ENCODE measurements at places on chromosomes 2 and 18. TPM values are rescaled to one million over a fixed set of nuclear protein-coding genes. Genes with fewer than 3 reads are reported as not detected.

The CHRNG gene
- not detected for total RNA-seq

The TACR1 gene
- total RNA-seq = not detected

- H3K27ac ChIP-seq = no peak overlapping the region
- peaks cover 12% of the 10 kb centered on the region for H3K4me1 ChIP-seq
- H3K27me3 ChIP-seq = peaks cover 8% of the 10 kb centered on the region
- H3K36me3 ChIP-seq = no peaks in the 10 kb centered on the region
- no peak overlapping the region for H3K4me3 ChIP-seq
Observed at GRCh38 chr2:105142239-105142638, 99.3 kb upstream of the GPR45 start.

DNA sequence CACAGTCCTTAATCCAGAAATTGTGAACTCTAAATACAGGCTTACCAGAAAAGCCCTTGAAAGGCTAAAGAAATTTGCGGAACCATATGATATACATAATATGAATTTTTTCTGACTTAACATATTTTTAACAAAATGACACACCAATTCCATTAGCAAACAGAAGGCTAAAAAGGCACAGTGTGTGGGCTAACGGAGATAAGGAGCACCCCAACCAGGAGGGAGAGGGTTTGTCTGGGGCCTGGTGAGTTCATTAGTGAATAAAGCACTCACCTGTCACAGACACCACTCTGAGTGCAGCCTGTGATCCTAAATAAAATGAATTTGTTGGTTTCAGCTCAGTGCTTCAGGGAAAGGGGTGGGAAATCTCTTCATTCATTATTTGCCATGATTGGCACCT is 2.7 kb upstream of the FECH start:
- peaks cover 14% of the 10 kb centered on the region for H3K4me1 ChIP-seq
- H3K36me3 ChIP-seq = no peaks in the 10 kb centered on the region
- H3K27me3 ChIP-seq = no peaks in the 10 kb centered on the region
- H3K4me3 ChIP-seq = no peak overlapping the region

- no peak overlapping the region for H3K27ac ChIP-seq
- no peaks in the 10 kb centered on the region for H3K36me3 ChIP-seq
- H3K4me1 ChIP-seq = no peaks in the 10 kb centered on the region
- H3K4me3 ChIP-seq = no peak overlapping the region
- no peaks in the 10 kb centered on the region for H3K27me3 ChIP-seq
- no peak for DNase-seq
Observed at GRCh38 chr2:45267062-45267792, 258.0 kb upstream of the SIX2 start.

- DNase-seq = no peak
- H3K27ac ChIP-seq = no peak overlapping the region
- H3K27me3 ChIP-seq = no peaks in the 10 kb centered on the region
- H3K4me3 ChIP-seq = no peak overlapping the region
Observed at GRCh38 chr18:65439188-65439587, 311.6 kb upstream of the CDH7 start.

The ST8SIA3 gene
- not detected for total RNA-seq

- H3K27me3 ChIP-seq = no peaks in the 10 kb centered on the region
- no peak overlapping the region for H3K27ac ChIP-seq
- H3K4me1 ChIP-seq = no peaks in the 10 kb centered on the region
- no peak for DNase-seq
- no peak overlapping the region for H3K4me3 ChIP-seq
Observed at GRCh38 chr18:69996951-69997798, 49.5 kb upstream of the CD226 start.

- H3K27ac ChIP-seq = no peak overlapping the region
- no peak overlapping the region for H3K4me3 ChIP-seq
- H3K36me3 ChIP-seq = no peaks in the 10 kb centered on the region
- peaks cover 3% of the 10 kb centered on the region for H3K4me1 ChIP-seq
- no peaks in the 10 kb centered on the region for H3K27me3 ChIP-seq
Observed at GRCh38 chr18:75124991-75125381, 84.0 kb downstream of the PTGR3 start.

The KCNS3 gene
- total RNA-seq = not detected

DNA sequence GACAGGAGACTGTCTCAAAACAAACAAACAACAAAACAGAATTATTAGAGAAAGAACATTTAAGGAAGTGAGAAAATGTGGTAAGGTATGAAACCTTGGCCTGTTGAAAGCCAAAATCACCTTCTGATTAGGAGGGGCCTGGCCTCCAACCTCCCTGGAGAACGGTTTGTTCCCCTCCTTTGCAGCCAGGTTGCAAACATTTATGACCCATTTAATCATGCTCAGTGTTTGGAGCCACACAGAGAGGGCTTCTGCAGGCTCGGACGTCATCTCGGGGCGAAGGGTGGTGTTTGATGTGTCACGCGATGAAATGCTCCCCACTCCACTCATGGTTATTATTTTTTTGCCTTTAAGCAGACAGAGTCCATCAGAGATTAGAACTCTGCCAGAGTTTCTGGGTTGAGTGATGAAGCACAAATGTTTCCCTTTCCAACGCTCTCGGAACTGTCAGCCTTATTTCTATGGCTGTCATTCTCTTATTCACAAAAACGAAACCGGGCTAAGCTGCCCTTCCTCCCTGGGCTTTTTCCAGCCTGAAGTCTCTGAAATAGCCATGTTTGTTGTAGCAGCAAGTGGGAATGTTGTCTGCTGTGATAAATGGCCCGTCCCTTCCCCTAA is 33.6 kb upstream of the ROCK2 start:
- no peak overlapping the region for H3K4me3 ChIP-seq
- H3K4me1 ChIP-seq = no peaks in the 10 kb centered on the region
- no peak overlapping the region for H3K27ac ChIP-seq
- no peaks in the 10 kb centered on the region for H3K27me3 ChIP-seq

Measured in natural killer cell (primary cell).